ENCODE measurements at places on chromosomes 3 and 15.

GRCh38 chr3:142595581-142595950 lies 627 bp upstream of the PLS1 start:
- DNase-seq: no peak

GRCh38 chr3:170531657-170532335 lies 54.1 kb downstream of the SLC7A14 start:
- DNase-seq: no peak

DNA sequence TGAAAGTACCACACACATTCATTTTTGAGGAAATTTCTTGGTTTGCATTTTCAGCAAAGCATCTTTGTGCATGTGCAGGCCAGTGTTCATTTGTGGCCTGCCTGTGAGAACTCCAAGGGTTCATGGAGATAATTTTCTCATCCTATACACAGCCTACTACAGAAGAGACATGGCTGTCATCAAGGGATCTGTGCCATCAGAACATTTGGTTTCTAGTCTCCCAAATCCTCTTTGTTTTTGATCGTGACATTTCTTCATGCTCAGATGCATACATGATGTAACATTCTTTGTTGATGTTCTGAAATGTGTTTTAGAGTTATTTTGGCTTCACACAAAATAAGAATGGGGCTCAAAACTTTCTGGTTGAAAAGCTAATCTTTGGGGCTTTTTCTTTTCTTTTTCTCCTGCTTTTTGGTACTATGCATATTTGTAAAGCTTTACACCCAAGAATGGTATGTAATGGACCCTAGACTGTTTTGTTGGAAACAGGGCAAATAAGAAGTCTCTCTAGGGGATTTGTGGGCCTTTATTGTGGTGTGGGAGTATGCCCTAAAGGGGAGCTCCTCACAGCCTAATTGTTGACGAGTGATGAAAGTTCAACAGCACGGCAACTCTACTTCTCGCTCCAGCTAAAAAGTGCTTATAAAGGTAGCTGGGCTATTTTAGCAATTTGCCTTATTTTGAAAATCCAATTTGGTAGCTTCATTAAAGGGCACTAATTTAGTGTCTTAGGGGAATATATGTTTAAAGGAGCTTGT lies 3.2 kb upstream of the ARPP21 start:
- DNase-seq: no peak

DNA sequence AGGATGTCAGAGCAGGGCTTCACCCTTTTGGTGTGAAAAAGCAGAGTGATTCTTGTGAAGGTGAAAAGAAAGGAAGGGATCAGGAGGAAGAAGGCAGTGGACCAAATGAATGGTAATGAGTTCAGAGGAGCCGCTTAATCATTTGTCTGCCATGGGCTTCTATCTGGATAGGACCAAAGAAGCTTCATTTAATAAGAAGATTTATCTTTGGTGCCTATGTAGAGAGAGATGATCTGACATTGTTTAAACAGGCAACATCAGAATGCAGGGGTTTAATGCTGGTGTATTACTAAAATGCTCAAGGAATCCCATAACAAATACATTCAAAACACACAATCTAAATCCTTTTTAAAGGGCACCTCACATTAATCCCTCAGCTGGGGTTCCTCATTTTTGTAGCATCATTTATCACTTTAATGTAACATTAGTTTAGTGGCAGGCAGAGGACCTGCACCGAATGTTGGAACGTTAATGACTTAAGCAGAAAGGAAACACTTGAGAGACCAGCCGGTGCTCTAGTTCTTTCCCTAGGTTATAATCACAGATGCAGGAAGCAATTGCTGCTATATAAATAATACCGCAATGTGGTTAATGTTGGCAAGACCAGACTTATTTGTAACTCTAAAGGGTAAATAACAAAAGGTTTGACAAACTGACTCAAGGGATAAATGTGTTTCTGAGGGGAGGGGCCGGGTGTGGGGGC lies 27.9 kb upstream of the IL1RAP start:
- no peak for DNase-seq

- no peak for DNase-seq
Observed at GRCh38 chr3:127391436-127392155, 103.8 kb upstream of the PRR20G start.

DNA sequence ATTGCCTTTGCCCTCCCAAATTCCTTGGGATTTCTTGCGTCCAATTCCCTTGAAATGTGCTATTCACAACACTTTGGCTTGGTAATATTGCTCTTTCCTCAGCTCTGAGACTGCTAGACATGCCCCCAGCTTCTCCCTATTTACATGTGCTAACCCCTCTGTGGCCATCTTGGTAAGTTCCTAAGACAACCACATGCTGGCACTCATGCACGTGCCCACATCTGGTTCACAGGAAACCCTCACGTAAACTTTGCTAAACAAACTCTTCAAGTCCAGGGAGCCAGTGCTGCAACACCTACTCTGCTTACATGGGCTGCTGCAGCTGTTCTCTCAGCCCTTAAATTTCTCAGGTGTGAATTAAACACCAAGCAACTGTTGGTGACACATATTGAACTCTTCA lies 121.8 kb downstream of the ADAMTSL3 start:
- DNase-seq: no peak

- no peak for DNase-seq
Observed at GRCh38 chr3:178669758-178670157, 133.5 kb downstream of the KCNMB2 start.

DNA sequence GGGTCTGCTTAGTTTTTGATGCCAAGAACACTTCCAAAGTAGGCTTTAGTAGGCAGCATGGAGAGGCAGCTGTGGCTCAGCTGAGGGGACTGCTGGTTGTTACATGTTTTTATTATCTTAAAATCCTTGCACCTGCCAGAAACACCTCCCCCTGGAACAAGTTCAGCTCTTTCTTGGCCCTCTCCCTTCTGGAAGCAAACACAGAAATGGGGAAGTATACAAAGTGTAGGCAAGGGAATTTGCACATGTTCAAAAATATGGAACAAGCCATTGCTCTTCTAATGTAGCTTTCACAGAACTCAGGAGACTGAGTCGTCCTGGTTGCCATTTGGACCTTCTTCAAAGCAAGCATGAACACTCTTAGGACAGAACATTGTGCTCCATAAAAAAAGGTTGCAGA lies 169.1 kb upstream of the SEMA6D start:
- DNase-seq: no peak

DNA sequence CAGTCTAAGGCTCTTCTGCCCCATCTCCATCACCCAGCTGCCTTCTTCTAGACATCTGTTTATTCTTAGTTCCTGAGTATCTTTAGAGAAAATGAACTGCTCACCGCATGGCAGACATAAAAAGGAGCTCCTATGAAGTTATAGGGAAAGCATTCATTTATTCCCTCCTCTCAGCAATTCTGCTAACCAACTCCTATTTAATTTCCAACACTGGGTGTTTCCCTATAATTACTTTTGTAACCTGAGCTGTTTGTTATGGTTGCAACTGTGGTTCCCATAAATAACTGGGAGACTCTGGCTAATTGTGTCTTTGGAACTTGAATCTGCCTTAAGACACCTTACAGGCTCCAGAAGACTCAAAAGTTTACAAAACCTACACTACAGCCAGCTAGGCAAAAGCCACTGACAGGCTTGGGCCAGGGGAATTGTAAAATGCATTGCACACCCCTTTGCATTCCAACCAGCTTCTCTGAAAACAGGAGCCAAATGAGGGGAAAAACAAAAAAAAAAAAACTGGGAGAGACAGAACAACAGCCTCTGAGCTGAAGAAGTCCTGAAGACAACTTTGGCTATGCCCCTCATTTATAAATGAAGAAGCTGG lies 231.5 kb upstream of the FEZF2 start:
- DNase-seq: no peak

- no peak for DNase-seq
Observed at GRCh38 chr3:195397524-195397923, 45.3 kb downstream of the ACAP2 start.

DNA sequence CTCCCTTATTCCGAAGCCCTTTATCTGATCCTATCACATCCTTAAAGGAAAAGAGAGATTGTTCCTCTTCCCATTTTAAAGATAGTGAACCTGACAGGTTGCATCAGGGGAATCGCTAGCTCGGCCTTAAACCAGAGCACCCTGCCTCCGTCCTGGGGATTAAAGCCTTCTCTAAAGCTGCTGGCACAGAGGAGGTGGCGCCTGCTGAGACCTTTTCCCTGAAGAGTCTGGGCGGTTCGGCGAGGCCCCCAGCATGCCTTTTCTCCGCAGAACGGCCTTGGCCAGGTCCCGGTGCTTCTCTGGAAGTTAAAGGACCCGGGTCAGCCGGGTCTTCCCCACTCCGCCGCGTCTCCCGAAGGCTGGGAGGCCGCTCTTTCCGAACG lies 593 bp downstream of the FAM219B start:
- DNase-seq: no peak

- DNase-seq: no peak
Observed at GRCh38 chr15:100764778-100765466, 114.7 kb upstream of the ALDH1A3 start.

DNA sequence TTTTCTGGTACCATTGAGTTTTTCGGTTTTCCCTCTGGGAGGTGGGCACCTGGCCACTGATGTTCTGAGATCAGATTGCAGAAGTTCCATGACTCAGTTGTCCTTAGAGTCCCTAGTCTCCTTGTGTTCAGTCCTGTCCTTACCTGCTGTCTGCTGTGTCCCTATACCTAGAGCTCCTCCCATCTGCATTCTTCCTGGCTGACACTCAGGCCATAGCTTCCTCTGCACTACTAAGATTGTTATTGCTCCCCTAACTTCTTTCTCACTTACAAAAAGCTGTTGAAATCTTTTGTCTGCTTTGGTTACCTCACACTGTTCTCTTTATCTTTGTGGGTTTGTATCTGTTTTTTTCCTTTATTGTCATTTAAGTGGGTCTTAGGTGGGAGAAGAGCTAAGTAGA lies 13.2 kb downstream of the USP3 start:
- DNase-seq: no peak

GRCh38 chr15:58643996-58644395 lies 105.5 kb downstream of the ADAM10 start:
- DNase-seq: no peak

DNA sequence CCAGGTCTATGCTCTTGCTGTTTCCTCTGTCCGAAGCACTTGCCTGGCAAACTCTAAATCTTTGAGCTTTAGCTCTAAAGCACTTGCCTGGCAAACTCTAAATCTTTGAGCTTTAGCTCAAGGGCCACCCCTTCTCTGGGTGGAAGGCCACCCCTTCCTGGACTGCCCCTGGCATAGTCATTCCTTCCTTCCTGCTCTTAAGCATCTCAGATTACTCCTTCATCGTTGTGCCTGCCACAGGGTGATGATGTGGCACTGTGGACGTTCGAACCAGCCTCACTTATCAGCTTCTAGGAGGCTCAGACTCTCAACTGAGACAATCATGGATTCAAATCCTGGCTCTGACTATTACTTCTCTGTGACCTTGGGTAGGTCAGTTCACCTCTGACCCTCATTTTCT lies 10.5 kb upstream of the CRABP1 start:
- DNase-seq: no peak

- DNase-seq: no peak
Observed at GRCh38 chr3:182485301-182485700, 308.0 kb upstream of the ATP11B start.

DNA sequence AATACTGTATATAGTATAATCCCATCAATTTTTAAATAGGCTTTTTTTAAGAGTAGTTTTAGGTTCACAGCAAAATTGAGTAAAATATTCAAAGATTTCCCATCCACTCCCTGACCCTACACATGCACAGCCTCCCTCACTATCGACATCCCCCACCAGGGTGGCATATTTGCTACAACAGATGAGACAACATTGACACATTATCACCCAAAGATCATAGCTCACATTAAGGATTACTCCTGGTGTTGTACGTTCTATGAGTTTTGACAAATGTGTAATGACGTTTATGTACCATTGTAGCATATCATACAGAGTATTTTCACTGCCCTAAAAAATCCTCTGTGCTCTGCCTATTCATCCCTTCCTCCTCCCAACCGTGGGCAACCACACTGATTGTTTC lies 39.3 kb downstream of the LHFPL4 start:
- no peak for DNase-seq

DNA sequence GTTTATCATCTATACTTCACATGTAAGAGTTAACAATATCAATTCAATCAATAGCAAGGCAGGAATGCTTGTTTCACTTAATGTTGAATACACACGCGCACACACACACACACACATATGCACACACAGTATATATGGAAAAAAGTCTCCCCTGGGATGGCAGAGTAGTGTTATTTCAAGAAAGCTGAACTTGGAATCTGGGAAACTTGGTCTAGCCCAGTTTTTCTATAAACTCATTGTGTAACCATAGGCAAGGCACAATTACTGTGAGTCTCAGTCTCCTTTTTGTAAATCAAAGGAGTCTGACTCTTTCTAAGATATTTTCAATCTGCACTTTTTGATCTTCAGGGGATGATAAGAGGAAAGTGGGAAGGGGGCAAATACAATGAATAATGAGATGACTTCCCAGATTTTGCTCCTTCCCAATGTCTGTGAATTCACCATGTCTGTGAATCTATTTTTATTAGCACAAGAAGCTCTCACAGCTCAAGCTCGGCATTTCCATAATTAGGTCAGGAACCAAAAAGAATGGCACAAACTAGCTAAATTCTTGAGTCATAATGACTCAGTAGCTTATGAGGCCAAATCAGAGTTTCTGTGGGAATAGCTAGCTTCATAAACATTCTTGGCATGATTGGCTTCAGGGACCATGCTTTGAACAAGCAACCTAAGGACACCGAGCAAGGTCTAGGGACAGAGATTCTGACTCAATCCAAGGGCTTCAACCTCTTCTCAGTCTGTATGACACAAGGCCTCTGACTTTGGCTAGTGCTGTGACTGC lies 227.4 kb upstream of the DCBLD2 start:
- no peak for DNase-seq

DNA sequence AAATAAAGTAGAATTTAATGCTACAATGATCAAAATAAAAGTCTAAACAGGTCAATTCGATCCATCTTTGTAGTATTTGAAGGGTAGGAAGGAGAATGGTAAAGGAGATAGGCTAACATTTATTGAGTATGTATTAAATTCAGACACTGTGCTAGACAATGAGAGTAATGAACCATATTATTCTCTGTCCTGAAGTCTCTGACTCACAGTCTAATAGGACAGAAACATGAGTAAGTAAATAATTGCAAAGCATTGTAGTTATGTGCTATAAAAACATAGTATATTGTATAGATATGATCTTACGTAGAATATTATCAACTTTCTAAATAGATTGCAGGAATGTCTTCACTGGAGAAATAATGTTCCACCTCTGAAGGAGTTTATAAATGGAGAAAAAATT lies 64.5 kb downstream of the MDFIC2 start:
- no peak for DNase-seq

GRCh38 chr3:140770977-140771667 lies 93.3 kb downstream of the TRIM42 start:
- no peak for DNase-seq

All from GM18507 (cell line).